ENCODE measurements at places on chromosomes 1 and 21.

DNA sequence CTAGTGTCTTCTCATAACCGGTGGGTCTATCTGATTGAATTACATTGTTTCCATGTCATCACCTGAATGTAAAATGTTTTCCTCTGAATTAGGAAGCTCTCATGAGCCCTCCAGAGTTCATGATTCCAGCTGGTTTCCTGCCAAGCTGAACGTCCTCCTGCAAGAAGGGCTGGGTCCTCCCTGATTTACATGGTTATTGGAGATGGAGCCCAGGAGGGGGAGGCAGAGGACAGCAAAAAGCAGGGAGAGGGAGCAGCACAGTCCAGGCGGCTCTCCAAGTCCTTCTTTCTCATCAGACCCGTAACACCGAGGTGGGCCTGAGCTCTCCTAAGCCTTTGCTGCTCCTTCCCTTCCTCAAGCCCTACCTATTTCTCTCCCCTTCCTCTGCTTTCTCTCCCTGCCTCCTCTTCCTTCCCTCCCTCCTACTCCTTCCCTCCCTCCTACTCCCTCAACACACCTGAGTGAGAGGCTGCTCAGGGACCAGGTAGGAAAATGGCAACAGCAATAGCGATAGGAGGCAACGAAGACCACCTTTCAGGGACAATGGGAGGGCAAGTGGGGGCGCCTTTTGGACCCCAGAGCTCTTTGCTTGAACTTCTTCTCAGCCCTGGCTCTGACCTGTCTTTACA, 265.9 kb downstream of the PRDM2 start:
- DNase-seq = no peak

DNA sequence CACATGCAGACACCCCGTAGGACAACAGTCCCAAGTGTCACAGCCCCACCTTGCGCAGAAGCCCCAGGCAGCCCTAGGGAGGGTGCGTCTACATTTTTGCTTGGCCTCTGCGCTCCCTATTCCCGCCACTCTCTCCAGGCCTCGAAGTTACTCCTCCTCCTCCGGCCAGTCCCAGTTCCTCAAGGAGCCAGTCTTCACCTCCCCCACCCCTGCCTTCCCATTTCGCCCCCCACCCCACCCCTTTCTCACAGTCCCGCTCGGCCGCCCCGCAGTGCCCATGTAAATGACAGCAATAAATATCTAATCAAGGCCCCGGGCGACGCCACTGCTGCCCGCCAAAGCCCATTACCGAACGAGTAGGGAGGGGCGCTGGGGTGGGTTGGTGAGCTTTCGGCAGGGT, 3.2 kb downstream of the DMBX1 start:
- DNase-seq = no peak

DNA sequence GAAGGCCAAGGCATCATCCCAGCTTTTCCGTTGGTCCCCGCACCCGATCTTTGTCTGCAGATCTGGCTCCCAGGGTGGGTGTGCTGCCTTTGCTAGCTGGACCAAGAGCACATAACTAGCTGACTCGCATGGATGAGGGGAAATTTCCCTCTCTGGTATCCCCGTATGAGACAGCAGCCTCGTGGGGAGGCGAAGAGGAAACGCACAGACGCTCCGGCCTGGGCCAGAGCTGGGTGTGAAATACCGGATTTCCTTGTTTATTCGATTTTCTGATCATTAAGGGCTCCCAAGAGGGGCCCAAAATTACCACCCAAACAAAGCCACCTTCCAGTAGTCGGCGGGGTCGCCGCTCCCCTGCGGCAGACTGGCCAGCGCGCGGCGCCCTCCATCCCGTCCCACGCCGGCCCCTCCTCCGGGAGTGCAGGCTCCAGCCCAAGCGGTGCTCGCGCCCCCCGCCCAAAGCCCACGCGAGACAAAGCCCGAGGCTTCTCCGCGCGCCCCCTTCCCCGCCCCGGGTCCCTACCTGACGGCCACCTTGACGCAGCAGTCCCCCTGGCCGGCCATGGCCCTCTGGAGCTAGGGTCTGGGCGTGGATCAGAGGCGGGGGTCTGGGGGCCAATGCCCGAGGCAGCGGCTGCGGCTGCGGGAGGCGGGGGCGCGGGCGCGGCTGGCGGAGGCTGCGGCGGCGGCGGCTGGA, 546 bp downstream of the KIF21B start:
- no peak for DNase-seq

DNA sequence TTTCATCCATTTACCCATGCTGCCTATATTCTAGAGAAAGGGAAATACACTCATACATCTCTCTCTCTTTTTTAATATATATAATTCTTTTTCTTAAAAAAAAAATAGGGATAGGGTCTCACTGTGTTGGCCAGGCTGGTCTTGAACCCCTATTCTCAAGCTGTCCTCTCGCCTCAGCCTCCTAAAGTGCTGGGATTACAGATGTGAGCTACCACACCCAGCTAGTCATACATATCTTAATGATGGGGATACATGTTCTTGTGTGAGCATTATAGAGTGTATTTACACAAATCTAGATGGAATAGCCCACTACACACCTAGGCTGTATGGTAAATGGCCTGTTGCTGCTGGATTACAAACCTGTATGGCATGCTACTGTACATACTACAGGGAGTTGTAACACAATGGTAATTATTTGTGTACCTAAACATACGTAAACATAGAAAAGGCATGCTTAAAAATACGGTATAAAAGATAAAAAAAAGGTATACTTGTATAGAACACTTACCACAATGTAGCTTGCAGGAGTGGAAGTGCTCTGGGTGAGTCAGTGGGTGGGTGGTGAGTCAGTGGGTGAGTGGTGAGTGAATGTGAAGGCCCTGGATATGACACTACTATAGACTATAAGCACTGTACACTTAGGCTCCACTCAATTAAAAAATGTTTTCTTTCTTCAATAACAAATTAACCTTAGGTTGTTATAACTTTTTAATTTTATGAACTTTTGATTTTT, 72.9 kb downstream of the IVNS1ABP start:
- no peak for DNase-seq

DNA sequence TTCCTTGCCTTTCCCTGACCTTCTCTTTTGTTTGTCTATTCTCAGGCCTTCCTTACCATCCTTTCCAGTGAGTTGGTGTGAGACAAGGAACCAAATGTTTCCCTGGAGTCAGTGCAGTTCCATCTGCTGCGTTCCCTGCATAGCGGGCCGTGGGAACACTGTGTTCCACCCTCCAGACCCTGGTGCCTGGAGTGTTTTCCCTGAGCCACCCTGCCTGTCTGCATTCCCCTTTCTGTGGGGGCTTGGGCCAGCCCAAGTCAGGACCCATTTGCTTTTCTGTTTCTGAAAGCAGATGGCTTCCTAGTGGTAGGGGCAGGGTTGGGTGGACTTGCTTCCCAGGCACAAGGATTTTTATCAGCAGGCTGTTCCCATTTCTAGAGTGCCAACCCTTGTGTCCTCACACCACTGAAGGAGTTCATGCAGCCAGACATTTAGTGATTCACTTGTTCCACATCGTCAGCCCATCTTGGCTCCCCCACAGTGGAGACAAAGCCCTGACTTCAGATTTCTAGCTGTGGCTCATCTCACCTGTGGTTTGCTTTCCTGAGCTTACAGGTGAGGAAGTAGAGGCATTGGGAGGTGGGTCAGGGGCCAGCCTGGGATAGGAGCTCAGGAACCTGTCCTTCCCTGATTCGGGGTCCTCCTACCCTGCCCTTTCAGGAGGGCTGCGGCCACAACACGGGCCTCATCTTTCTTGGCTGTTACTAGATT, 14.1 kb upstream of the MYOG start:
- no peak for DNase-seq

- no peak for DNase-seq
These were observed 55.0 kb downstream of the TRAF5 start for GRCh38 chr1:211381481-211382181.

- DNase-seq = no peak
These were observed 10.4 kb downstream of the BARHL2 start for GRCh38 chr1:90706437-90707362.

GRCh38 chr1:24708938-24709337, 36.3 kb upstream of the CLIC4 start:
- no peak for DNase-seq

DNA sequence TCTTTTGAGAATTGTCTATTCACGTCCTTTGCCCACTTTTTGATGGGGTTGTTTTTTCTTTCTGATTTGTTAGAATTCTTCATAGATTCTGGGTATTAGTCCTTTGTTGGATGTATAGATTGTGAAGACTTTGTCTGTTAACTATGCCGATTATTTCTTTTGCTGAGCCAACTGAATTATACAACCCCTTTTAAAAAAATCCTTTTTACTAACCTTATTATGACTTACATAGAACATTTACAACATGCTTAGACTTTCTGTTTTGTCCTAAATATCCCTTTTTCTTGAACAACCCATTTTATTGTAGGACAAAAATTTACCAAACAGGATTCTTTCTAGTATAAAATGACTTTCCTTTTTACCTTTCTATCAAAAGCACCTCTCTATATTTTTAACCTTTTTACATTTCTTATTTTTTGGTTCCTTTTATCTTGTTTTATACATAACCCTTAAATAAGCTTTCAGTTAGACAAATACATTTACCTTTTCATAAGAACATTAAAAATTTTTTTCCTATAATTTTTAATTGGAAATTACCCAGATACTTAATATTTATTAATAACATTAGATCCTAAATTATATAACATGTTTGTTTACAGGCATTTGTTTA, 70.4 kb upstream of the TTLL7 start:
- DNase-seq = no peak

GRCh38 chr1:21741206-21741605, 41.7 kb downstream of the USP48 start:
- DNase-seq = no peak

DNA sequence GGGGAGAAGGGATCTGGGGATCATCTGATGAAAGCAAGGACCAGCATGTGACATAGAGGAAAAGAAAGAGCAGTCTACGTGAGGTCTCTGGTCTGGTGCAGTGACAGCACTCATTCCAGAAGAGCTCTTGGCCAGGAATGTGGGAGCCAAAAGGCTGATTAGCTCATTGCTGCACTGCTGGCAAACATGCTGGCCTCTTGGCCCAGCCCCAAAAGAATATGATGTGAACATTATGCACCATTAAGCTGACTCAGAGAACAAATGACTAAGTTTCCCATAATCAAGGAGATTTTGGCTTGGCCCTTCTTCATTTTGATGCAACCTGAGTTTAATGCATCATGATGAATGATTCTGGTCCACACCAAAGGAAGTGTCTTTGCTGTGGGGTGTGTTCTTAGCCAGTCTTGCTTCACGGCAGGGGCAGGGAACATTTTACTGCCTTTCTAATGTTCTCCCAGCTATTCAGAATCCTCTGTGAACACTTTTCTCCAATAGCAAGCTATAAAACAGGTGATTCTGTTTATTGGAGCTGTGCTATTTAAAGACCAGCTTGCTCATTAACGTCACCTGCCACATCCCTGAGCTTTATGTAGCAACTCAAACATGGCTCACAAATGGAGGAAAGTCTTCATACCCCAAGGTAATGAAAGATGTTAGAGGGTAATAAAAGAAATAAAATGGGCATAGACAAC, 55.1 kb downstream of the PCBP3 start:
- DNase-seq = no peak

DNA sequence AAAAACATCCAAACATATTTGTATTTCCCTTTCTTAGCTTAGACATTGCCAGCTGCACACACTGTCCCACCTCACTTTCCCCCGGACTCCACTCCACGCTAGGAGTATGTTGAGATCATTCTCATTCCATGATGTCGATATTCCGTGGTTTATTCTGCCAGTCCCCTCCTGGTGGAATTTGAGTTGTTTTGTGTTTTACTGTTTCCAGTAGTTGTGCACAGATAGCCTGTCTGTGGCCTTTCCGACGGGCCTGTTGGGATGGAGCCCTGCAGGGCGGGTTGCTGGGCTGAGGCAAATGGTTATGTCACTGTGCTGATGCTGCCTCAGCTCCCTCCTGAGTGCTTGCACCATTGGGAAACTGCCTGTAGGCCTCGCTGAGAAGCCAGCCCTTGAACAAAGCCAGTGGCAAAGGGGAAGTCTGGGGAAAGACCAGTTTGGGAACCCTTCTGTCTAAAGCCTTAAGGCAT, 12.8 kb downstream of the TRAPPC10 start:
- no peak for DNase-seq

- DNase-seq = no peak
These were observed 6.5 kb upstream of the PDXK start for GRCh38 chr21:43712268-43712942.

DNA sequence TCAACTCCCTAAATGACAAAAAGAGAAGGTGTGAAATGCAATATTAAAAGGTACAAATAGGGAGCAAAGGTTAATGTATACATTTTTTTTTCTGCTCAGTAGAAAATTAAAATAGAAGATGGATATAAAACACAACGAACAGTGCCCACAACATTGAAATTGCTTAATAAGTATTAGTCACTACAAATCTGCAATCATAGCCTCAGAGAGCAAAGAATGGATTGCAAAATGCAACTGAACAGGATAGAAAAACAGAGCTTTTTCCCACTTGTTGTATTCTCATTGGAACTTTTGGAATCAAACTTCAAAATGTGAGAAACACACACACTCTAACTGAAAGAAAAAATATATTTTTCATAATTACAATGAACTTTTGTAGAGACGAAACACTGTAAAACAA, 552.2 kb upstream of the NCAM2 start:
- no peak for DNase-seq

DNA sequence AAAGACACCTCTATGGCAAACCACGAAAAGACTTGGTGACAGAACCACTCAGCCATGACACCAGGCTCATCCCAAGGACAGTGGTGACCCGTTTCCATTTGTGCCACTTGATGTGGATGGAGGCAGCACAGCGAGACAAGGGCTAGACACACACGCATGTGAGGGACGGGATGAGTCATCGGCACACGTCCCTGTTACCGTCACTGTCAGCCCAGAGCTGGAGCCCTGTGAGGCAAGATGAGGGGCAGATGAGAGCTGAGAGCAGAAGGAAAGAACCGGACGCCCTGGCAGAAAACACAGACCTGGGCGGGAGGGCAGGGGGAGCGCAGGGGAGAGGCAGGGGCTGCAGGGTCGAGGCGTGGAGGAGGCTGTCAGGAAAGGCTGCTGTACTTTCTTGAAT, 57.8 kb downstream of the SIK1 start:
- no peak for DNase-seq

DNA sequence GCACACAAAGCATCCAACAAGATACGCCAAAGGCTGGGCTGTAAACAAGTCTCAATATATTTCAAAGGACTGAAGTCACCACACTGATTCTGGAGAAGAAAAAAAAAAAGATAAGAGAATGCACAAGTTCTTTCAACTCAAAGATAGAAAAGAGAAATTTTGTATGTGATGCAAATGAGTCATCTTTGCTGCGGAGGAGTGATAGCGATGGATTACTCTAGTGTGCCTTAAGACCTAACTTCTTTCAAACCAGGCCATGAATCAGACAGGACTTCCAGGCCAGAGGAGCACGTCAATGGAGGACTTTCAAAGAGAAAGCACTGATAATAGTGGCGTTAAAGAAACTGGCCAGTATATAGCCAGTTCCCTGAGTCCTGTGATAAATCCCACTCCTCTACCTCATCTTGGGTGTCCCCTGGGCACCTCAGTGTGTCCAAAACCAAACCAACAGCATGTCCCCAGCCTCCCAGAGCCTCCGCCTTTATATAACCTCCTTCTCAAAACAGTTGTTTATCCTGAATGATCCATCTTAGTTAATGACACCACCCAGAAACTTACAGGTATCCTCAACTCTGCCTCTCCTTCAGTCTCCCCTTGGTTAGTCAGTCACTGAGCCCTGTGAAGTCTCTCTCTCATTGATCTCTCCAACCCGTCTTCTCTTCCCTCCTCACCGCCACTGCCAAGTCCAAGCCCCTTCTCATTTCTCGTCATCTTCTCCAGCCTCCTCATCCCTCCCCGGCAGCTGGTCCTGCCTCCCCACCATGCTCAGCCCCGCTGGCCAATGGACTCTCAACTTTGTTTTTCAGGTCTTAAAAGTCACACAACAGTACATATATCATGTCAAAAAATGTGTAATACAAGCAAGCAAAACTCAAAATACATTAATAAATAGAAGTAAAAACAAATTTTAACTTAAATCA, 47.2 kb upstream of the IFFO2 start:
- no peak for DNase-seq
